ENCODE measurements at places on chromosomes 2 and 18.
A peak's percentile ranks its signal among the peaks of the same experiment; 100 is the strongest.

DNA sequence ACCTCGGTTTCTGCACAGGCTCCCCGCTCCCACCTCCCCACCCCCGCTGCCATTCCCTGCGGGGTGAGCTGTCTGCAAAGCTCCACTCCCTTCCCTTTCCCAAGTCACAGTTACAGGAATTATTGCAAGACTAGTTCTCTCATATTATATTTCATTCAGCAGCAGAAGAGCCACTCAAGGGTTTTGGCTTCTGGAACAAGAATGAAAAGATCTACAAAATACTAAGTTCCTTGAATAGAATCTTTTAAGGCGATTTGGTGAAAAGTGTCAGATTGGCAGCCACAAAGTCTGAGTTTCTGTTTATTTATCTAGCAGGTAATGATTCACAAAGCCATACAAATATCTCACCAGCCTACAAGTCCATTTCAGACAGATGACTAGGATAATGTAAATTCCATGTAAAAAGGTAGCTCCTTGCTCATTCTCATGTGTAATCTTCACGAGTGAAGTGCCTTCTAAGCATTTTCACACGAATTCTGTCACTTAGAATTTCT is 221.9 kb upstream of the RBBP8 start:
- no peak for DNase-seq

DNA sequence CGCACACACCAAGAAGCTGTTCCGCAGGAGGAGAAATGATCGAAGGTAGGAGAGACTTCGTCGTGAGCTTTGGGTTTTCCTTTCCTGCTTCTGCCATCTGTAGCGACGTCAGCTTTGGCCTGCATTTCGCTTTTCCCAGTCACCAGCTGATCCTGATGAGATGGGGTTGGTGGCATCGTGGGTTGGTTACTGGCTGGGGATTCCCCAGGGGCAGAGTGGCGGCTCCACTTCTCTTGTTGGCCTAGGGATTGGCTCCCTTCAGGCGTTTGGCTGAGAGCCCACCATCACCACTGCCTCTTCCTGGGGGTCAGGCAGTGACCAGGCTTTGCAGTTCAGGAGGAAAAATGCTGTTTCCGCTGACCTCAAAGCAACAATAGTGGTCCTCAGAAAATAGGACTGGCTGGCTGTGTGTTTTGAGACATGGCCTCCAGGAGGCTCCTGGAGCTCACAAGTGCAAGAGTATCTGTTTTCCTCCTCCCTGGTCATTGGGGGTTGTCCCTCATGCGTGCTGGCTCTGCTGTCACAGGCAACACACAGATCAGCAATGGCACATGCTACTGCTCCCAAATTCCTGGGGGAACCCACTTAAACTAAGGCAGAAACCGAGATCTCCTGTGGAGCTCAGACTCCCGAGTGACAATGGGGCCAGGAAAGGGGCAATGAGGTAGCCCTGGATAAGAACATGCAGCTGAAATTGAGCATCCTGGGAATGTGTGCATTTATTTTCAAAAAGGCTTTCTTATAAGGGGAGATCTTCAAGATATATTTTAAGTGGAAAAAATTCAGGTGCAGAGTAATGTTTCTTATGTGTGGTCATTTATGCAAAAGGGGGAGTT is 173.0 kb downstream of the CTIF start:
- no peak for DNase-seq

- no peak for DNase-seq
Measured at GRCh38 chr2:147863835-147864234, 19.0 kb downstream of the ACVR2A start.

- DNase-seq: no peak
Measured at GRCh38 chr2:11870584-11870983, 124.2 kb downstream of the LPIN1 start.

DNA sequence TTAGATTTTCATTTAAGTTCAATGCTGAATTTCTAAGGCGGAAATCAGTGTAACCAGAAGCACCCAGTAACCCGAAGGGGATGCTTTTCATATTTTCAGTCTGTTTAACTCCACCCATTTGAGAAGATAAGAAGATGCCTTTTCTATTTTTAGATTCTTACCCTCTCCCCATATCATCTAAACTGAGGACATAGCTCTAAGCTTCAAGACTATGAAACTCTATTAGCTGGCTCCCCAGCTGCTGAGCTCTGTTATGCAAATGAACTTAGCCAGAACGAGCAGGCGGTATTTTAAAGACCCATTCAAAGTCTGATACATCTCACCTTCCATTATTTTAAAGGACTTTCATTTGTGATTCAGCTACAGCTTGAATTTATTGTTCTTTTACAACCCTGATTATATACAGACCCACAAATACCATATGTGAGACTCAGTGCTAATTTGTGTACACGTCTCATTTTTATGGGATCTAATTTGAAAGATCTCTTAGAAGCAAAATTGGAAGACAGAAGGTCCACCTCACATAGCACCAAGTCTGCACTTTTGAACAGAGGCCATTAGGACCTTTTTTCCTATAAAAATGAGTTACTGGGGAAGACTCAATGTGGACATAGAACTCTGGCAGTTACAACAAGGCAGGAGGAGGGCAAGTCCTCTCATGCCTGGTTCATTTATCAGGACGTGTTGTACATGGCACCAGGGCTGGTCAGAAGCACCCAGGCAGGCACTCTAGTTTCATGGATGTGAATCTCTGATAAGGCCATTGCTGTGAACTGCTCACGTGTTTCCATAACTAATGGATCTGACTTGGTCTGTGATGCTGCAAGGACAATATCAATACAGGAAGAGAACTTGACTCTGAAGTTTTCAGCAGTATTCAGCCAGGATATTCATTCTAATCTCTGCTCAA is 16.3 kb downstream of the CDC42EP3 start:
- DNase-seq: no peak

DNA sequence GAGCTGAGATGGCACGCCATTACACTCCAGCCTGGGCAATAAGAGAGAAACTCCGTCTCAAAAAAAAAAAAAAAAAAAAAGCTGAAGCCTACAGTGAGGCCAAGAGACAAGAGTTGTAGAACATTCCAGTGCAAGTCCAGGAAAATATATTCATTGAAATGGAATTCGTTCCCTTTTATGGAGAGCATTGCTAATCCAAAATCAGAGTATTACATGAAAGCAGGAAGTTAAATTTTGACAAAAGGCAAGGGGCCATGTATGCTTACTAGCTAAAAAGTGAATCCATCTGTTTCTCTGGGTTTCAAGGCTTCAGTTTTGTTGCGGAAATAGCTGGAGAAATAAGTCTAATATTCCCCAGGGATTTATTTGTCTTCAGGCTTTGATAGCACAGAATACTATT is 471.7 kb downstream of the THSD7B start:
- no peak for DNase-seq

GRCh38 chr2:36409935-36410334 is 54.4 kb downstream of the CRIM1 start:
- DNase-seq: no peak

DNA sequence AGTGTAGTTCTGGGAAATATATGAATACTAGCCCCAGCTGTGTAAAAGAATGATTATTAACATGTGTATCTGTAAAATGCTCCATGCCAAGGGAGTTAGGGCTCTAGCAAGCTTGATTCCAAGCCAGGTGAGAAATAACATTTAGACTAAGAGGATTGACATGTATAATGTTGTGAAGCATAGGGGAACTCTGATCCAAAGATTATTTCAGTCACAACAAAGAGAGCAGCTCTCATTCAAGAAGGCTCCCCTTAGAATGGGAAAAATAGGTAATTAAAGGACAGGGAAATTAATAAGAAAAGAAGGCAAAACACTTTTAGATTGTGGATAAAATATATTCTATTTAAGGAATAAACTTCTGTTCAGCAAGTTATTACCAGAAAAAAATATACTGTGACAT is 347.3 kb upstream of the CDH7 start:
- DNase-seq: no peak

- DNase-seq: no peak
Measured at GRCh38 chr2:52356556-52356955, 1324.6 kb upstream of the NRXN1 start.

DNA sequence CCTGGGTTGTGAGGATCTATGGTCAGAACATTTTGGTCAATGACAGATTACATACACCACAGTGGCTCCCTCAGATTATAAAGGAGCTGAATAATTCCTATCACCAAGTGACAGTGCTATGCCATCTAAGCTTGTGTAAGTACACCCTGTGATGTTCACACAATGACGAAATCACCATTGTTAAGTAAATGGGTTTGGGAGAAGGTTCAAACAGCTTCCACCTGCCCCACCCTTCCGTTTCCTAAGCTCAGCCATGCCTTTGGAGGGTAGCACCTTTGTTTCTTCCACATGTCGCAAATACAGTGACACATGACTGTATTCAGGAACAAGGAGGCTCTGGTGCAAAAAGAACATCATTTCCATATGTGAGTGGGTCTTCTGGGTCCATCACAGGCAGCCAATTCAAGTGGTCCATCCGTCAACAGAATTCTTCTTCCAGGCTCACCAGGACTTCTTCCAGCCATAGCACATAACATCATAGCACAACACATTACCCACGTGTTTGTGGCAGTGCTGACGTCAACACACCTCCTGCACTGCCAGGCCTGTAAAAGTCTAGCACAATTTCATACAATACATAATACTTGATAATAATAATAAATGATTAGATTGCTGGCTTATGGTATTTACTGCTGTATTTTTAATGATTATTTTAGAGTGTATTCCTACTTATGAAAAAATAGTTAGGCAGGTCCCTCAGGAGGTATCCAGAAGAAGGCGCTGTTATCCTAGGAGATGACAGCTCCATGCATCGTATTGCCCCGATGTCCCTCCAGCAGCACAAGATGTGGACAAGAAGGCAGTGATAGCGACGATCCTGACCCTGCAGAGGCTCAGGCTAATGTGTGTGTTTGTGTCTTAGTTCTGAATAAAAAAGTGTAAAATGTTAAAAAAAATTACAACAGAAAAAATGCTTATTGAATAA is 264.8 kb downstream of the ANAPC1 start:
- no peak for DNase-seq

DNA sequence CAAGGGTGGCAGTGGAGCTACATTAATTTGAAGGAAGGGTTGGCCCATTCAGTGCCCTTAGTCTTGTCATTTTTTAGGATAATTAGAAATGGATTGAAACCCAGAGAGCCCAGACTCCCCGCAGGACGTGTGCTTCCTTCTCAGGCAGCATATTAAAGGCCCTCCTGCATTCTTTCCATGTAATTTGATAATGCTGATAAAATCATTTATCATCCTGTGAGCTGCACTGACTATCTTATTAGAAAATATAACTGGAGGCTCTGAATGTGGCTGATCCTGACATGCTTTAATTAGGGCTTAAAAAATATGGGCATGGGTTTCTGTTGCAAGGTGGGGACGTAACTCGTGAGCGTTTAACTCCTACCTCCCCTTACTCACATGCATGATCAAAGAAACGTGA is 148.1 kb downstream of the ACKR3 start:
- no peak for DNase-seq

- no peak for DNase-seq
Measured at GRCh38 chr18:22930089-22930713, 2.9 kb upstream of the RBBP8 start.

GRCh38 chr18:3611313-3612090 is 161.5 kb downstream of the TGIF1 start:
- DNase-seq: no peak

GRCh38 chr2:81084101-81084500 is 779.5 kb upstream of the LRRTM1 start:
- DNase-seq: no peak

- peak; percentile 86 for DNase-seq
Measured at GRCh38 chr2:201203916-201204654, 21.1 kb downstream of the CASP10 start.

GRCh38 chr2:215218587-215219577 is 80.5 kb upstream of the ABCA12 start:
- no peak for DNase-seq

- no peak for DNase-seq
Measured at GRCh38 chr2:170276925-170277629, 99.1 kb downstream of the MYO3B start.

Measured in GM04504 (cell line).